ENCODE measurements at places on chromosomes 7 and 10. TPM values are rescaled to one million over a fixed set of nuclear protein-coding genes. Genes with fewer than 3 reads are reported as not detected.
A peak's percentile ranks its signal among the peaks of the same experiment; 100 is the strongest.

DNA sequence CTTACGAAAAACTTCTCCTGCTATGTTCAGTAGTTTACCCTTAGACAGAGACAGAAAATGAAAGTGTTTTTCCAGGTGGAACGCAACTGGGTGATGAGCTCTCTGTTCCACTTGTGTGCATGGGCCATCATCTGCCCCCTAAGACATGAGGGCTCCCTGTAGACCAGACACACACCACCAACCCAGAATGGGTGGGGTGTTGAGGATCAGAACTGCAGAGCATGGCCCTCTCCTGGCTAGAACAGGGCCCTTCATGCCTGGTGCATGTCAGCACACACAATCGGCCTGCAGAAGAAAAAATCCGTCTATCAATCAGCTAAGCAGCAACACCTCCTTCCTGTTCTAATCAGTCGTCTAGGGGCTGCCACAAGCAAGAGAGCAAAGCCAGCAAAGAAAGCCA, 186.2 kb upstream of the INHBA start:
- DNase-seq = no peak

- peak; percentile 24 for DNase-seq
Measured at GRCh38 chr7:28754027-28754426, 204.1 kb downstream of the TRIL start.

GRCh38 chr10:108872854-108873253, 1050.5 kb downstream of the XPNPEP1 start:
- no peak for DNase-seq

DNA sequence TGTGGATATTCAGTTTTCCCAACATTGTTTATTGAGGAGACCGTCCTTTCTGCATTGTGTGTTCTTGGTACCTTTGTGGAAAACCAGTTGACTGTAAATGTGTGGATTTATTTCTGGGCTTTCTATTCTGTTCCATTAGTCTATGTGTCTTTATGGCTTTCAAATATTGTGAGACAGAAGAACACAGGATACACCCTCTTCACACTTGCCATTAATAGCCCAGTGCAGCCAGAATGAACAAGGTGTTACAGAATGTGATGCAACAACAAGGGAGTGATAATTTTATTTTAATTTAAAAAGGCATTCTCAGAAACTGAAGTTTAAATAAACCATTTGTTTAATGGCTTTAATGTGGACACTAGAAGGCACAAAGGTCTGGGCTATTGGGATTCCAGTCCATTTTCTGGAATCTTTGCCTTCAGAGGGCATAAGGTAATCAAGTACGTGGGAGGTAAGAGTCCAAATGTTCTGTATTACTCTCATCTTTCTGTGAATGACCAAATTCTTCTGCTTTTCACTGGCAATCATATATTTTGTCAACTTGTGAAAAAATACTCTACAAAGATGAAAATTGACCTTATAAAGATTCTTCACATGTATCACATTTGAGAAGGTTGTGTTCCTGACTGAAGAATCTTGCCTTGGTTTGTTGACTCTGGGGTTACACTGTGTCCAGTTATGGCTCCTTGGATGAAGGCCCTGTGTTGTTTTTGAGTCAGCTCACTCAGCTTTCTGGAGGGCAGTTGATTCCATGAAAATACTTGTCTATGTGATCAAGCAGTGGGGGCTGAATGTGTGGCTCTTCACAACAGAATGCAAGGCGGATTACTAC, 962.7 kb downstream of the LRMDA start:
- DNase-seq = no peak

DNA sequence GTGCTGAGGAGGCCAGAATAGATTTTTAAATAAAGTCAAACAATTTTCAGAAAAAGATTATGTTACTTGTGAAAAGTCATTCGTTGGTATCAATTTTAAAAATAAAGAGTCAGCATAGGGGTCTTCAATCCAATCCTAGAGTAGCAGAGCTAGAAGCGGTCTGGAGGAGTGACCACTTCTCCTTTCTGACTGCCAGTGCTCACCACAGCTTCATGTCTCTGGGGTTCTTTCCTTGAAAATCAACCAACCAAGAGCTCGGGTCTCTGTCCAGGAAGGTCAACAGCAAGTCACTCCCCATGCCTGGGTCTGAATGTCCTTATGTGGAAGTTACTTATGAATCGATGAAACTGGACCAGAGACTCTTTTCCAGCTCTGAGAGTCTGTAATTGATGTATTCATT, 14.3 kb downstream of the PTPRN2 start:
- no peak for DNase-seq

DNA sequence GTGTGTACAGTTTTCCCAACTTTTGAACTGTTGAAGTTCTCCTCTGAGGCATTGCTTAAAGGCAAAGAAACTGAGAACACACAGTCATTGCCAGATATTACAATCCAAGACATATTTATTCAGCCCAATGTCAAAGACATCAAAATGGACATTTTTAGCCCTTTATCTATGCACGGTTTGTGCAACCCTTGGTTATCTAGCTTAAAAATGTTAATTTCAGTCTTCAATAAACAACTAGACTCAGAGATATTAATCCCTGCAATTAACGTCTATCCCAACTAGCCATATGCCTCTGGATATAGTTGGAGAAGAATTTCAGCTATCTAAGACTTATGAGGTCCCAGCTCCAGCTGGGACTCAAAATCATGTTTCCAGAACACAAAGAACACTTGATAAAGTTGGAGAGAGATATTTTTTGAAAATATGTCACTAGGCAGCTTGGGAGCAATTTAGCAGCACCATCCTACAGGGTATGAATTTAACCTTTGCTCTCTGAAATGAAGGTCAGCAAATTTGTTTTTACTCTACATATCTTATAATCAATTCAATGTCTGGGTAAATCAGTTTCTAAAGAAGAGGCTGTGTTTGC, 357.0 kb downstream of the RNLS start:
- DNase-seq = no peak

- DNase-seq = no peak
Measured at GRCh38 chr7:123431075-123431614, 103.2 kb downstream of the IQUB start.

DNA sequence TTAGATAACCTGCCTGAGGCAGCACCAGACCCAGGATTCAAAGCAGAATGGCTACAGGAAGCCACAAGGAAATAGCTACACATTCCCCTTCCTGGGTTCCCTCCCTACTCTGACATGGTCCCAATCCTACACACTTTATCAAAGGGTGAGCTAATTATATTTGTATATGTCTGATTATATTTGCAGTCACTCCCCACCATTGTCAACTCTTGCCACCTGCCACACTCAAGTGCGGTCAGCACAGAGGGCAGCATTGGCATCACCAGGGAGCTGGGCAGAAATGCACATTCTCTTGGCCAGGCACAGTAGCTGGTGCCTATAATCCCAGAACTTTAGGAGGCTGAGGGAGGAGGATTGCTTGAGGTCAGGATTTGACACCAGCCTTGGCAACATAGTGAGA, 114.1 kb upstream of the PDLIM1 start:
- no peak for DNase-seq

GRCh38 chr7:101932083-101932482, 114.7 kb downstream of the CUX1 start:
- no peak for DNase-seq

CLCN1 gene
- 0.34 TPM for total RNA-seq

WNT2 gene
- not detected for total RNA-seq

PRKAR2B gene
- total RNA-seq = 3.1 TPM

MMRN2 gene
- total RNA-seq = 0.83 TPM

TMEM184A gene
- total RNA-seq = 75.8 TPM

MACC1 gene
- total RNA-seq = 199 TPM

SAMD9L gene
- 60.8 TPM for total RNA-seq

CTAGE6 gene
- not detected for total RNA-seq
